ENCODE measurements at places on chromosomes 4 and X.

- DNase-seq: no peak
Measured at GRCh38 chr4:26136615-26137014, 184.2 kb upstream of the RBPJ start.

- no peak for DNase-seq
Measured at GRCh38 chr4:187307131-187307530, 583.5 kb upstream of the FAT1 start.

- DNase-seq: no peak
Measured at GRCh38 chrX:3191201-3191600, 149.9 kb downstream of the ARSF start.

DNA sequence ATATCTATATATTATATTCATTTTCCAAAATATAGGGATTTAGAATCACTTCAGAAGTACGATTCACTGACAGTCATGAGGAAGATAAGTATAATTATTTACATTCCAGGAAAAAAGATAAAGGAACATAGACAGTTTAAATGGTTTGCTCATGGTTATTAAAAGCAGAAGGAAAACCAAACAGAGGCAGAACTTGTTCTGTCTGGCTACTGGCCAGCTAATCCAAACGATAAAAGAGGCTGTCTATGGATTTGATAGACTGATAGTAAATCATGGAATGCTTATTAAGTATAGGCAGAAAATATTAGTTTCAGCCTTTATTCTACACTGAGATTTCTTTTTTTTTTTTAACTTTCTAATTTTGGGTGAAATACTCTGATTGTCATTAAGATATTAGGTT lies 50.2 kb downstream of the RPGR start:
- DNase-seq: no peak

DNA sequence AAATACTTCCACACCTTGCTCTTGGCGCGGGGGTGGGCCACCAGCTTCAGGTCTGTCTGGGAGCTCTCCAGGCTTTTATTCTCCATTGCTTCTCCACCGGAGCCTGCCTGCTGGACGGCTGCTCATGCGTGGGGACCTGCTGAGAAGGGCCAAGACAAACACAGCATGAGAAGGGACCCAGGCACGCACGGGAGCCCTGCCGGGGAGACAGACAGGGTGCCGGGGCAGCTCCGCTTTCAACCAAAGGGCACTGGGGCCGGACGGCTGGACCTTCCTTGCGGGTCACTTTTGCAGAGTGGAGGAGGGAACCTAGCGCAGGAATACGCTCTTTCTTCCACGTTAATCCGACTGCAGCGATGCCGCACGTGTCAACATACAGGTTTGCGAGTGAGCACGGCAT lies 10.1 kb downstream of the DHRSX start:
- no peak for DNase-seq

DNA sequence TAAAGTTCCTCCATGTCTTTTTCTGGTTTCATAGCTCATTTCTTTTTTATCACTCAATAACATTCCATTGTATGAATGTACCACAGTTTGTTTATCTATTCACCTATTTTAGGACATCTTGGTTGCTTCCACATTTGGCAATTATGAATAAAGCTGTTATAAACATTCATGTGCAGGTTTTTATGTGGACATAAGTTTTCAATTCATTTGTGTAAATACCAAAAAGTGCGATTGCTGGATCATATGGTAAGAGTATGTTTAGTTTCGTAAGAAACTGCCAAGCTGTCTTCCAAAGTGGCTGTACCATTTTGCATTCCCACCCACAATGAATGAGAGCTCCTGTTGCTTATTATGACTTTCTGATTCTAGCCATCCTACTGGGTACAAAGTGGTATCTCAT lies 36.3 kb upstream of the ZFX start:
- no peak for DNase-seq

- no peak for DNase-seq
Measured at GRCh38 chr4:88646528-88647280, 50.9 kb downstream of the NAP1L5 start.

DNA sequence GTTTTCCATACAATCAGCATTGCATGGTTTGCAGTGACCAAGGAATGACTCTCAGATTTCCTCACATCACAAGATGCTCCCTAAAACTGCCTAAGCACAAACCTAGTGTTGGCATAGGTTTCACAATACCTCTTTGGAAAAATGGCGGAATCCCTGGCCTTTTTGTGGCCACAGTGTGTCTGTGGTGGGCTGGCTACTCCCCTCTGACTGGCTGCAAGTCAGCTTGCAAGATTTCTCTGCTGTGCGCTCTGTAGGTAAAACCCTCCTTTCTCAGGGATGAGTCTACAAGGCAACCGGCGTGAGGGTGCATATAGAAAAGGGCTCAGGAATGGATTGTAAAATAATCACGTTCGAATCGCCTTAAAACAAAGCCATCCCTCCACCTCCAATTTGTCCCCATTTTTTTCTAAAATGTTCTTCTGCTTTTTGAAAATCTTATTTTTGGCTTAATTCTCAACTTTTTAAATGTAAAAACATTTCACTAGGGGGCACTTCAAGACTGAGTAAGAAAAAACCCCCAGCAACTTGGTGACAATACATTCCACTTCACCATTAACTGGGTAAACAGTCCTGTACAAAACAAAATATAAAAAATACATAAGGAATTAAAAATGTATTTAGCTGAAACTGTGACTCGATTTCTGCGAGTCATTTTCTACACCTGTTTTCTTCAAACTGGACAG lies 235.6 kb downstream of the STIM2 start:
- DNase-seq: no peak

DNA sequence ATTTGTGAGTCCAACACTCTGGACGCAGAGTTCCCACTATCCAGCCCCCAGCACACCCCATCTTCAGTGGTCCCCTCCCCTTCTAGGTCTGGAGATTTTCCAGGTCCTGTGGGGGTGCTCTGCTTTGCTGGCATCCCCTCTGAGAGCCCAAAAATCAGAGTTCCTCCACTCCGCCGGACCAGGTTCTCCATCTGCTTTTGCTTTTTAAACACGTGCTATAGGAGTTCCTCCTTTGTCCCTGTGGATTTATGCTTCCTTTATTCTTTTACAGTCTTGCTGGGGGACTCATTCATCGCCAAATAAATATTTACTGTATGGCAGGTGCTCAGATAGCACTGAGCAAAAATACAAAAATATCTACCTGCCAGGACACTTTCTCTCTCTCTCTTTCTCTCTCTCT lies 324.7 kb downstream of the STK32B start:
- no peak for DNase-seq

GRCh38 chr4:58286335-58286734 lies 1176.2 kb upstream of the IGFBP7 start:
- no peak for DNase-seq

GRCh38 chrX:123087326-123087725 lies 96.8 kb upstream of the GRIA3 start:
- no peak for DNase-seq

DNA sequence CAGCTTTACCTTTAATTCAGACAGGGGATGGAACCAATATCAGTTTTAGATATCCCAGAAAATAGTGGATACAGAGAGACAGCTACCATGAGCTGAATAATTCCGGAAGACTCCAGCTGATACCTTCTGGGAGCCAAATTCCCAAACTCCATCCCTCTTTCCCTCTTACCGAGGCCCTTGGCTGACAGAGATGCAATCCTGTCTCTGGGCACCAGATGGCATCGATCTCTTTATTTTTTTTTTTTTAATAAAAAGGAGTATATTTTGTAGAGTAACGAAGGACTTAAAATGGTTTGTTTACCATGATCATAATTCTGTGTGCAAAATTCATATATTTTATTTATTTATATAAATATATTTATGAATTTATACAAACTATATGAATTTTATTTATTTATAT lies 31.0 kb downstream of the RAB40A start:
- DNase-seq: no peak

Data from GM10248 (cell line).